Fibroblast of upper back skin (primary cell): ENCODE measurements at places on chromosomes 4 and X.

GRCh38 chr4:112130906-112131305 lies 14.3 kb upstream of the FAM241A start:
- no peak for DNase-seq

GRCh38 chr4:118836301-118837120 lies 585 bp upstream of the SEC24D start:
- DNase-seq, result peak; percentile 71

DNA sequence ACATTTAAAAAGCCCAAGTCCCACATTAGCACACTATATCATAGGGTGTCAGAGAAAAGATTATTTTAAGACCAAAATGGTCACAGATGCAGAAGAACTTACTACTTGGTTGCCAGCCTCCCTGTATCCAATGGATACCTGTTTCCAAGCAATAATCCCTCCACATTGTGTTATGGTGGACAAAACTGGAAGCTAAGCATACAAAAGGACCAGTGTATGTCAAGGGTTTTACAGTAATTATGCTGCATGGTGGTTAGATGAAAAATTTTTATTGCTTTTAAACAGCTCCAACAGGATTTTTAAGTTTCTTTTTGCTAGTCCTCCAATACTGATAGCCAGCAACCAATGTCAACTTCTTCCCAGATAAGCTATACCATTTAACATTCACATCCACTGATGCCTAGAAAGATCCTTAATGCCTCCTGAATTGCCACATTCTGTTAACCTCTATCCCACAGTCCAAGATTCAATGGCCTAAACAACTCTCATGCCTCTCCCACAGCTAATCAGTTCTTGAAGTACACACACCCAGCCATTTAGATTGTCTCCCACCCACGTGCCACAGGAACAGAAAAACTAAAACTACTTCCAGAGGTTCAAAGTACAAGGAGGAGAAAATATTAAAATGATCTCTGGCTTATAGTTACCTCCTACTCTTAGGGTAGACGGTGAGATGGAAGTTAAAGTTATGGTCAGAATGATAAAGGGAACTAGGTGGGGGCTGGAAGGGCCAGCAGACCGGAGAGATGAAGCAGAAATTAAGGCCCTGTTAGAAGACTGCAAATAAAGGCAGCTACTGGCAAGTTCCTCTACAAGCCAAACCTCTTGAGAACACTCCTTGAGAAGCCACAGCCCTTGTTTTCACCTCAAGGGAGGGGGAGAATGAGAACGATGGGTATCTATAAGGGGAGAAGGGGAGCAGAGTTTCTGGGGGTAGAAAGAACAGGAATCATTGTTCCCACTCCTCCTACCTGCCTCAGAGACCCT lies 5.5 kb downstream of the MED14 start:
- no peak for DNase-seq

GRCh38 chrX:44344194-44344593 lies 722 bp upstream of the EFHC2 start:
- no peak for DNase-seq

- no peak for DNase-seq
These were observed 62.8 kb downstream of the FAM193A start for GRCh38 chr4:2599304-2599654.

- DNase-seq, result no peak
These were observed 271.8 kb downstream of the CRLF2 start for GRCh38 chrX:940691-941090.

DNA sequence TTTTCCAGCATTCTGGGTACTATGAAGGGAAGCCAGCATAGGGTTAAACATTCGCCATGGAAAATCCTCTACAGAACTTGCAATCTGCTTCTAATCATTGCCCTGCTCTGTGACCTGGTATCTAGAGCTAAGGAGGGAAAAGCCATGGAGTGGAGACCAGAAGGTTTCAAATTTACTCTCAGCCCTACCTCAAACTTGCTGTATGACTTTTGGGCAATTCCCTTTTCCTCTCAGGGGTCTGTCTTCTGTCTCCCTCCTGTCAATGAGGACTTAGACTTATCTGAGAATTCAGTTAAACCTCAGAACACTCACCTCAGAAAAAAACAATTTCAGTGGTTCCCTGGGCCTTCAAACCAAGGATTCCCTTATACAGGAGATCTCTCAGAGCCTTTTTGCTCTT lies 29.1 kb downstream of the ARHGEF9 start:
- DNase-seq, result no peak

DNA sequence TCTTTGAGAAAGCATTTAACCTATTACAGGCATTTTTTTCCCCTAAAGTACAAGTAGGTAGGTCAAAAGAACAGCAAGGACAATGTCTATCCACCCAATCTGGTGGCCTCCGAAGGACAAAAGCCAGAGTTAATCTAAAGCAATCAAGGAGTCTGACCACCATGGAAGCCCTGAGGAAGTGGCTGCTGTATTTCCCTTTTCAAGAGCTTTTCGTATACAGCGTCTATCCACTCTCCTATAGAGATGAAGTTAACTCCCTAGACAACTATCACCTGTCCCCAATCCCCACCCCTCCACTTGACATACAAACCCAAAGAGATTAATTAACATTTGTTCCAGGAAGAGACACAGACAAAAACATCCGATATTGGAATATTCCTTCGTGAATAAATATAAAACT lies 85.5 kb downstream of the SNCA start:
- DNase-seq, result no peak

DNA sequence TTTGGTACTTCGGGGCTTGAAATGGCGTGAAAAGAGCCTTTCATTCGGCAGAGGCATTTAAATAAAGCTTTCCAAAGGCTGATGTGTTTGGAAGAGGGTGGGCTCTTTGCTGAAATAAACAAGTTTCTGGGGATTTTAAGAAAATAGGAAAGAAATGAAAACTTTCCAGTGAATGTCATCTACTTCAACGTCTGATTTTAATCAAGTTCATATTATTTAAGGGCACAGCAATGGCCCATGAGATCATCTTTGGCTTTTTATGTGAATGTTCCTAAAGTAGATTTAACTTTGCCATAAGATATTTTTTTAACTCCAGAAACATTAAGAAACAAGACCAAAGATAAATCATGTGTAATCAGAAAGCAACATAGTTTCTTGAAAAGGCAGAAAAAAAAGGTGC lies 69.8 kb upstream of the TTC29 start:
- DNase-seq, result no peak

DNA sequence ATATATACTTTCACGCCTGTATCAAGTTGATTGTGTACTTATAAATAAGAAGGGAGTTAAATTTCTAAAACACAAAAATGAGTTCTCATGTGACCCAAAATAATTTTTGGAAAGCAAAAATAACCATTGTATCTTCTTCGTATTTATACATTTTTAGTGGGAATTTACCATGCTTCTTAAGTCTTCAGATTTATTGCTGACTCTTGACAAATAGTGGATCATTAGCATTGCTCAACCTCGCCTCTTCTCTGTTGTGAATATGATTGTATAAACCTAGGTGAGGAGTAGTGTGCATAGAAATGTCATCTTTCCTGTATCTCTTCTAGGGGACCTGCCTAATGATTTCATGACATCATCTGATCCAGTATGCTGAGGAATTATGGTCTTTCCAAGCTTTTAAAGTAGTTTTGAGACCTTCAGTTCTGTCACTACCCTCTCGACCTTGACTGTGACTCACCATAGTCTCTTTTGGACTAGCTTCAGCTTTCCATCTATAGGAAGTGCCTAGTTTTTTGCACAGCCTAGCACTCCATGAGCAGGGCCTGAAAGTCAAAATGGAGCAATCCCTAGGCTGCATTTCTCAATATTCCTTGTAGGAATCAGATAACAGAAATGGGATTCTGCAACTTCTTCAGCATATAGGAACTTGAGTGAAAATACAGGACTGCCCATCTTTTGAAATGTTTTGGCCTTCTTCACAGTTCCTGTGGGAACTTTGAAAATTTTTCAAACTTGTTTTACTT lies 157.6 kb downstream of the ARX start:
- peak; percentile 14 for DNase-seq

DNA sequence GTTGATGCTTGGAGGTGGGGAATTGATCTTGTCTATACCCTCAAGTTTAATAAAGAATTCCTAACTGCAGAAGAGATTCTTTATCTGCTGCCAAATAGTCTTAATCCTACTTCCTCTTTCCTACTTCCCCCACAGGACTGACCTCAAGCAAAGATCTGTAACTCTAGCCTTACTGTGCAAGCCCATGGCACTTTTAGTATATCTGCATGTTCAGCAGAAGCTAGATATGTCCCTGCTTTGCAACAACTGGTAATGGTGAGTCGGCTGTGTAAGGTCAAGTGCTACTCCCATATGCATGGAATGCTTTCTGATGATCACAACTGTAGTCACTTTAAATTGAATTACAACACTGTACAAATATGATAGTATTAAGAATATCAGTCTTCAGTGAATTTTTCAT lies 26.3 kb upstream of the PDS5A start:
- peak; percentile 42 for DNase-seq

GRCh38 chr4:165361810-165362209 lies 17.0 kb upstream of the CPE start:
- no peak for DNase-seq

DNA sequence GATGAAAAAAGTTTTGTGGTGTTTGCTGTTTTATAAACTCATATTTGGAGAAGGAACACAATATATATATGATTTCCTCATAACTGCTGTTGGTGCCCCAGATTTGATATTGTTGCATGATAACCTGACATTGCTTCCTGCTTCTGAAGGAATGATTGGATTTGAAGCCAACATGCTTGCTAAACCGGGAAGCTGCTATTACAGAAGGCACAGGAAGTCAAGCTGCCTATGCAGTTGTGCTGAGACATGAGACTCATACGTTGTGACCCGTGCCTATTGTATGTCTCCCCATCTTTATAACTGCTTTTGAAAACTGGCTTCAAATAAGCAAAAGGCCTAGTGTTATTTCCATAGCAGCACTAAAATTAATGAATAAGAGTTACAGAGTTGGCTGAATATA lies 32.9 kb downstream of the GAB1 start:
- no peak for DNase-seq

- DNase-seq, result no peak
These were observed 670.6 kb upstream of the ATOH1 start for GRCh38 chr4:93157986-93158385.

- DNase-seq, result no peak
These were observed 138.1 kb downstream of the CPZ start for GRCh38 chr4:8730681-8731080.

DNA sequence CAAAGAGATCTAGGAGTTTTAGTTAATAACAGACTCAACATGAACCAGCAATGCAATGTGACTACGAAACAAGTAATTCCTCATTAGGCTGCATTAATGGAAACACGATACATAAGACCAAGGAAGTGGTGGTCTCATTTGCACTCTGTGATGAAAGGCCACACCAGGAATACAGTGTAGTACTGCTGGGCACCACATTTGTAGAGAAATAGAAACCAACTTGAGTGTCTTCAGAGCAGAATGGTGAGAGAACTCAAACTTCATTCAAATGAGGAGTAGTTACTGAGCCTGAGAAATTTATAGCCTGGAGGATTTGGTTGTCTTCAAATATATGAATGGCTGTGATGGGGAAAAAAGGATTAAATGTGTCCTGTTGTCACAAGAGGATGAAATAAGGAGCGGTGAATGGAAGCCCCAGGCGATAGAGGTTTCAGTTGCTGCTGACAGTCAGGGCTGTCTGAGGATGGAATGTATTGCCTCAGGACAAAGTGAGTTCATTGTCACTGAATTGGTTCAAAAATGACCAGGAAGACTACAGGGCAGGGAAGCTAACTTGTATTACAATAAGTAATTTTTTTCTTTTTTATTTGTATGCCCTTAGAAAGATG lies 50.9 kb downstream of the NFKB1 start:
- DNase-seq, result no peak

DNA sequence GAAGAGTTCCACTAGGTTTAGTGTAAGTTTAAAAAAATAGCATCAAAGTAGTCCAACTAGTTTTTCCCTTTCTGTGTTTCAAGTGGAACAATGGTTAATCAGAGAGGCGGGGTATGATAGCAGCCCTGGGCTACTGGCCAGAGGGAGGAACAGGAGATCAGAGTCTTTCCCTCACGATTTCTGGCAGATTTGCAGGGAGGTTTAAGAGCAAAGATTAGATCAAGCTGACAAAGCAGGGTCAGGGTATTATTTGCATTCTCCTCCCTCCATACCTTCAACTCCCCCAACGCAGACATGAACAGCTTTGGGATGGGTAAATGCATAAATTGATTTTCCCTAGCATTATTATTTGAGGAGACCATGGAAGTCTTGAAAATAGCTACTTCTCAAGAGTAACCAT lies 277.6 kb upstream of the DIAPH2 start:
- peak; percentile 9 for DNase-seq

DNA sequence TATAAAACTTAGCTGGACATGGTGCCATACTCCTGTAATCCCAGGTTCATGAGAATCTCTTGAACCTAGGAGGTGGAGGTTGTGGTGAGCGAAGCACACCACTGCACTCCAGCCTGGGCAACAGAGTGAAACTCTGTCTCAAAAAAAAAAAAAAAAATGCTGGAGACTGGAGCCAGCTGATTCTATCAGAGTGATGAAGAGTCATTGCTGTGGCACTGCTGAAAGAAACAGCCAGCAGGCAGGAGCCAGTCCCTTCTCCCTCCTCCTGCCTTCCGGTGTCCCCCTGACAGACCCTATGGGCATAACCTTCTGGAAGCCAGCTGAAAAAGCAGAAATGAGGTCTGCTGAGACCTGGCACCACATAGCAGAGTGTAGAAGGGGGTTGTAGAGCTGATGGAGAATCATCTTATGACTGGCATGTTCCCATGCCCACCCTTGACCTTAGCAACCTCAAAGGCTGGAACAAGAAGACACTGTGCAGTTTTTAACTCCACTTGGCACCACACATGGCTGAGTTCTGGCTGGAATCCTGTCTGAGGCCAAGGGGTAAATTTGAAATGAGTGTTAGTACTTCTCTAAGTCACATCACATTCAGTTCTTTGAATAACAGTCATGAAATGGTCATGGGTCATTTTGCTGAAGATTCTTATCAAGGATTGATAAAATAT lies 2.6 kb upstream of the SPINK2 start:
- no peak for DNase-seq

DNA sequence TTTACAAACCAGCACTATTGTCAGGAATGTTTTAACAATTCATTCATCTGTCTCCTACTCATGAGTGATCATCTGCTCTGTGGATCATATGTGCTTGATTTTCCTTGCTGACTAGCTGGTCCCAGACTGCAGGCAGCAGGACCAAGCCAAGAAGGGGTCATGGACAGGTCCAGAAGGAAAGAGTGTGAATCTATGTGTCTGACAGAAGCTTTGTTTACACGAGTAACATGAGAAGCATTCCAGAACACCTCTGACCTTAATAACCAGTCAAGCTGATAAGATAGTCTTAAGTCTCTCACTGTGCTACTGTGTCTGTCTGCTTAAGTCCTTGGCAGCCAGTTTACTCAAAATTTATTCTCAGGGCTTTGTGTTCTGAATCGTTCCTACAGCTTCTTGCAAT lies 39.0 kb downstream of the GUCY1A1 start:
- DNase-seq, result peak; percentile 59

GRCh38 chrX:108312957-108313356 lies 125.3 kb downstream of the COL4A6 start:
- peak; percentile 34 for DNase-seq
